Lung microvascular endothelial cell (primary cell): ENCODE measurements at places on chromosomes 1 and 21. TPM values are rescaled to one million over a fixed set of nuclear protein-coding genes. Genes with fewer than 3 reads are reported as not detected.

BEST4 gene
- under 0.01 TPM in 1 of 2 replicates, not detected in the other for total RNA-seq

NPPA gene
- 0.60 TPM in 1 of 2 replicates, not detected in the other for total RNA-seq

GRCh38 chr1:6928106-6928885 lies 143.0 kb downstream of the CAMTA1 start:
- no peak for DNase-seq

DNA sequence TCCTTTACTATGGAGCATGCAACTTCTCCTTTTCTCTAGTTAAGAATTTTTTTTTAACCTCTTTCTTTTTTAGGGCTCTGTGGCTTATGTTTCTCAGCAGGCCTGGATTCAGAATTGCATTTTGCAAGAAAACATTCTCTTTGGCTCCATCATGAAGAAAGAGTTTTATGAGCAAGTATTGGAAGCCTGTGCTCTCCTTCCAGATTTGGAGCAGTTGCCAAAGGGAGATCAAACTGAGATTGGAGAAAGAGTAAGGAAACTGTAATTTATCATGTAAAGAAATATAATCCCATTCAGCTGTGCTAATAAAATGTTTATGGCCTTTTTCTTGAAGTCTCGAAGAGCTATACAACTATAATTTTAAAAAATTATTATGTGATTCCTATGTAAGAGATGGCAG lies 70.1 kb downstream of the HSPA13 start:
- no peak for DNase-seq

DNA sequence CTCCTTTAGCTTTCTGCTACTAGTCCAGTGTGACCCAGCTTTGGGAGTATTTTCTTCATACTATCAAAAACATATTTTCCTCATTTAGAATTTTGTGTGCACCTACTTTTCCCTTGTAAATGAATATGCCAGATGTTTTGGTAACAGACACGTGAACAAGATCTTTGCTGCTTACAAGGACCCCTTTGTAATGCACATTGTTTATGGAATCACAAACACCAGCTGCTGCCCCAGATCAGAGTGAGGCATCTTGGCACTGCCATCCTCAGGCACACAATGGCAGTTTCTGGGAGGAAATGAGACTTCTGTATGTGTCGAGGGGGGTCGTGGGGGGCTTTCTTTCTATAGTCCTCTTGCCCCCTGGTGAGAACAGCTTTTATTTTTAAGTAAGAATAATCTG lies 115.7 kb downstream of the RGL1 start:
- DNase-seq: no peak

DNA sequence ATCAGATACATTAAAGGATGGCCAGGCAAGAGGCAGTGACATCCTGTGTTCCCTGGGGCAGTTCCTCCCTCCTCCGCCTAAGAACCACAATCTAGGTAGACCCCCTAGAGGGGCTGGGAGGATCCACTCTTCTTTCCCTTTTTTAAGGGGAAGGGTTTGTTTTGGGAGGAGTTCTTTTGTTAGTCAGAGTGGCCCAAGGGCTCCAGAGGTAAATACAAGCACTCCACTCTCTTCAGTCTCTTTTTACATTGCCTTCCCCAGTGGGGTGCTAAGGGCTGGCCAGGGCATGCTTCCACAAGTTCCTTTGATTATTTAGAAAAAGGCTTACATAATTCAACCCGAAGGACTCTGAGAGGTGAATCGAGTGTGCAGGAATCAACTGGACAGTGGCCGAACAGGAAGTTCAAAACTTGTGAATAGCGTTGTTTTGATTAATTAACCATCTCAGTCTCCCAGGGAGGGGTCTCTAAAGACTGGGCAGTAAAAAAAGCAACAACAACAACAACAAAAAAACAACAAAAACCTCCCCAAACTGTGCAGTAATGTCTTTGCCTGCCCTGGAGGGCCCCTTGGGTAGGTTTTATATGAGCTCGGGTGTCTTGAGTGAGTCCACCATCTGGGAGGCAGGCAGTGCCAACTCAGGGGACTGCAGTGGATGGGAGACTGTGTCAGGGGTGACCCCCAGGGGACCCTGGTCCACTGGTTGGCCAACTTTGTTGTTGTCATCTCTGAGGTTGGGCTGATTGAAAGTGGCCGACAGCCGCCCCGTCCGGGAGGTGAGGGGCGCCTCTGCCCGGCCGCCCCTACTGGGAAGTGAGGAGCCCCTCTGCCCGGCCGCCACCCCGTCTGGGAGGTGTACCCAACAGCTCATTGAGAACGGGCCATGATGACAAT lies 33.2 kb upstream of the ENO1 start:
- DNase-seq: no peak

DNA sequence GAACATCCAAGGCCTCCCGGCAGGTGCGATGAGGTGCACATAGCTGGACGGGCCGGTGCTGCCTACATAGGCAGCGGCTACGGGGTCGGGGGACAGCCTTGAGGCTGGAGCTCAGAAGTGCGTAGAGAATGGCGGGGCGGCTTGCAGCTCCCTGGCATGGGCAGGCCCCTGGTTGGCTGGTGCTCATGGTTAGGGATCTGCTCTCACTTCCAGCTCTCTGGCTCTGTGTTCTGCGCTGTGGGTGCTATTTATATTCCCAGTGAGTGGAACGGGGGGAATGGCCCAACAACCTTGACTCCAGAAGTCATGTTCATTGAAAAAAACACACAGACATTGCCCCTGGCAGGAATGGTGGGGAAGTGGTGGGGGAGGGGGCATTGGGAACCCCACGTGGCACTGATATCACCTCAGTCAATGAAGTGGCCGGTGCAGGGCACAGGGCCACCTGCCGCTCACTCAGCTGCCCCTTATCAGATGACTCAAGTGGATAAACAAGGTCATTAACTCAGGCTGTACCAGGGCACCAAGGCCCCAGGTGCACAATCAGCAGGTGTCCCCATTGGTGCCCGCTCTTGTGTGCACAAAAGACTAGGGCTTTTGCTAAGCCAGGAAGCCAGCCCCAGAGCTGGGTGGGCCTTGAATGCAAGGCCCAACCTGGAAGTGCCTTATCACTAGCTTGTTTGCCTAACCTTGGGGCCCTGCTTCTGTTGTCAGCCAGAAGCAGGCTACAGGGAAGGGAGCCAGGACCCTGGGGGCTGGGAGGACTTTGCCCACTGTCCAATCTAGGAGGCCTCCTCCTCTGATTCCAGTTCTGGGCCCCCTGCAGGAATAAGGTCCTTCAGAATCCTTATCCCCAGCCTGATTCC lies at the start of gene NR0B2:
Gene NR0B2 (minus strand): TSS at position 222 of the 866 bp plus-strand sequence. CDS start 35 bp downstream, at position 187.
- DNase-seq: no peak

DNA sequence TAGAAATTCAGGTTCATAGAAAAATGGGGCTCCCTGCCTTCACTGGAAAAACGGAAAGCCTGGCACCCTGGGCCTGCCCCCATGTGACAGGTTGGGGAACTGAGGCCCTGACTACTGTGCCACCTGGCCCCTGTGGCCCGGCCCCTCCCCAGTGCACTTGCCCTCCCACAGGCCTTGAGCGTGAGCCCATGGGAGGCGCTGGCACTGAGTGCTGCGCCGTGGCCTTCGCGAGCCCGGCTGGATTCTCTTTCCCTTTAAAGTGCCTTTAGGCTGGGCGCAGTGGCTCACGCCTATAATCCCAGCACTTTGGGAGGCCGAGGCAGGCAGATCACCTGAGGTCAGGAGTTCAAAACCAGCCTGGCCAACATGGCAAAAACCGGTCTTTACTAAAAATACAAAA lies 45.7 kb downstream of the SLC37A1 start:
- DNase-seq: no peak

- DNase-seq: no peak
Measured at GRCh38 chr1:3465091-3465934, 10.8 kb downstream of the ARHGEF16 start.

DNA sequence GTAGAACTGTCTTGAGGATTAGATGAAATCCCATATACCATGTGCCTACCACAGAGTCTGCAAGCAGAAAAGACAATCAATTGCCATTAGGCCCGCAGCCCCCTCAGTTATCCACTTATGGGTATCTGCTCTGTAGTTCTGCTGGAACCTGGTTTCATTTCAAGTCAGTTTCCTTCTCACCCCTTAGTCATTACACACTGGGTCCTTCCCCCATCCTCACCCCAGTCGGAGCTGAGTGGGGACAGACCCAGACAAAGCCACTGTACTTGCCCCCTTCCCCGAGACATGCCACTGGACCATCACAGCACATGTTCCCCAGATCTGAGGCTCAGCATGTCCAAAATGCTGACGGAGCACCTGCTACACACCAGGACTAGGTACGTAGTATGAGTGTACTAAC lies 21.2 kb downstream of the PGLYRP3 start:
- no peak for DNase-seq

DNA sequence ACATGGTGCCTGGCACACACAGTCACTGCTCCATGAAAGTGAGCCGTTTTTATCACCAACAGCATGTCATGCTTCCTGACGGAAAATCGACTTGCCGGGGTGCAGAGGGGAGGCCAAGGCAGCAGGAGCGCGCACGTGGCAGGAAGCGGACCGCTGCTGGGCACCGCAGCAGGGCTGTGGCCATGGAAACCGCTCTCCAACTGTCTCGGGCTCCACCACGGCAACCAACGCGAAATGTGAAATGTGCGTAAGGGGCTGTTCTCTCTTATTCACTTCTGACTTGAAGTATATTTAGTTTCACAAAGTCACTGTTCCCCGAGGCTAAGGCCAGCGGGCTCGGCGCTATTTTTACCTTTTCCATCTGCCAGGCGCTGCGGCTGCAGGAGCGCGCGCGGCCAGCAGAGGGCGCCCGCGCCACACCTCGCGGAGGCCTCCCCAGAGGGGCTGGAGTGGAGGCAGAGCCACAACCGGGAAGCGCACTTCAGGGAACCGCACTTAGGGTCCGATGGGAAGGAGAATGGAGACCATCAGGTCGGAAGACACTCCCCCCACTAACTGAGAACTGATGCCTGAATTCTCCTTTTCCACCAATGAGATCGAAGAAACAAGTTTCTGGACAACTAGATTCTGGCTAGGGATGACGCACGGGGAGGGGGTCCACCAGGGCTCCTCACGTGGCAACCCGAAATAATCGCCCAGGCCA lies 19.7 kb downstream of the RCC2 start:
- peak; percentile 71 for DNase-seq
